ENCODE measurements at places on chromosomes 4 and X.

- DNase-seq: no peak
These were observed 651.8 kb downstream of the C4orf33 start for GRCh38 chr4:129747756-129748155.

DNA sequence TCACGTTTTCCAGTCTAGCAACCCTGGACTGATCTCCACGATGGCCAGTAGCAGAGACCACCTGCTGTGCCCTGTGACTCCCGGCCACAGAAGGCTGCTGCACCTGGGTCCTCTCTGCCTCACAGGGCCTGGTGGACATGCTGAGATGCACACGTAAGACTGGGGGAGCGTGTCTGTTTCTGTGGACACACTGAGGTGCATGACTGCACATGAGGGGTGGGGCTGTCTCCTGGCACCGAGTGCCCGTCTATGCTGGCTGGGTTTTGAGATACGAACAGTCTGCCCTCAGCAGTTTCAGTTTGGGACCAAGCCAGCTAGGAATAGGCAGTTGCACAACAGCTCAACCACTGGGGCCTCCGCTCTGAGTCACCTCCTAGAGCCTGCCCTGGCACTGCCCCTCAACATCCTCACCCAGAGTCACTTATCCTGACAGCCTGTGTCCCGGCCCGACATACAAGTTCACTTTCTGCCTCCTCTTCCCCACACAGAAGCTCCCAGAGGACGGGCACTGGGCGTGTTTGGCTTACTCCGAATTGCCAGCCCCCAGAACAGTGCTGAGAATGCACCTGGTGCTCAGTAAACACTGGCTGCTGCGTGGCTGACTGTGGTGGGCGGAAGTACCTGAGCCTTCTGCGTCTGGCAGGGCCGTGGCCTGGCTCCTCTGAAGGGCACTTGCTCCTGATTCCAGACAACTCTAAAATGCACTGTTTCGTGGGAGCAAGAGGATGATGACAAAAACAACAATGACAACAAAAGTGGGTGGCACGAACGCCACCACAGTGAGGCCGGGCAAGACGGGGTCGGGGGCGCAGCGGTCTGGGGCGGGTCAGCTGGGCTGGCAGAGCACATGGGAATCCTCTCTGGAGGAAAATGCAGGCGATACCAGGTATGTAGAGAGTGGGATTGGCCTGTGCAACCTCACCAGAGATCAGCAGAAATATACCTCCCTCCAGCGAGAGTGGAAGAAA is 30.9 kb downstream of the RNF212 start:
- no peak for DNase-seq

DNA sequence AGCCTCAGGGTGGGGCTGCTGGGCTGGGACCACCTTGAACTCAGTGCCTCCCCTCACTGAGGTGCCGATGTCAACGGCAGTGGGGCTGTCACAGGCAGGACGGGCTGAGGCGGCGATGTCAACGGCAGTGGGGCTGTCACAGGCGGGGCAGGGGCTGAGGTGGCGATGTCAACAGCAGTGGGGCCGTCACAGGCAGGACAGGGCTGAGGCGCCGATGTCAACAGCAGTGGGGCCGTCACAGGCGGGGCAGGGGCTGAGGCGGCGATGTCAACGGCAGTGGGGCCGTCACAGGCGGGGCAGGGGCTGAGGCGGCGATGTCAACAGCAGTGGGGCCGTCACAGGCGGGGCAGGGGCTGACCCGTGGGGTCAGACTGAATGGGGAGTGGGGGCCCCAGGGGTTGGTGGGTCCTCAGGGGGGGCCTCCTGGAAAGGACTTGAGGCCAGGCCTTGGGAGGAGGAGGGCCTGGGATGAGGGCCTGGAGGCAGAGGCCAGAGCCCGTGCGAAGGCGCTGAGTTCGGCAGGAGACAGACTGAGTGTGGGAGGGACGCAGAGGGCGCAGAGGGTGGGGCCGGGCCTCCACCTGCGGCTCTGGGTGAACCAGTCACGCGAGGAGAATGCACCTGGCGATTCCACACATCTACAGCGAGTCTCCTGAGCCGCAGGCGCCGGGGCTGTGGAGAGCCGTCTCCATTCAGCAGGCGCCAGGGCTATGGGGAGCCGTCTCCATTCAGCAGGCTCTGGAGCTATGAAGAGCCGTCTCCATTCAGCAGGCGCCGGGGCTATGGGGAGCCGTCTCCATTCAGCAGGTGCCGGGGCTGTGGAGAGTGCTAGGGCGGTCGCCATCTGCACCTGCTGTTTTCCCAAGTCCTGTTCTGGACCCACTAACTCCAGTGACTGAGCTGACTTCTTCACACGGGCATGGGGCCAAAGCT is 22.9 kb downstream of the ATP5ME start:
- DNase-seq: no peak

- DNase-seq: peak; percentile 6
These were observed 733.3 kb downstream of the RPA4 start for GRCh38 chrX:97616883-97617530.

DNA sequence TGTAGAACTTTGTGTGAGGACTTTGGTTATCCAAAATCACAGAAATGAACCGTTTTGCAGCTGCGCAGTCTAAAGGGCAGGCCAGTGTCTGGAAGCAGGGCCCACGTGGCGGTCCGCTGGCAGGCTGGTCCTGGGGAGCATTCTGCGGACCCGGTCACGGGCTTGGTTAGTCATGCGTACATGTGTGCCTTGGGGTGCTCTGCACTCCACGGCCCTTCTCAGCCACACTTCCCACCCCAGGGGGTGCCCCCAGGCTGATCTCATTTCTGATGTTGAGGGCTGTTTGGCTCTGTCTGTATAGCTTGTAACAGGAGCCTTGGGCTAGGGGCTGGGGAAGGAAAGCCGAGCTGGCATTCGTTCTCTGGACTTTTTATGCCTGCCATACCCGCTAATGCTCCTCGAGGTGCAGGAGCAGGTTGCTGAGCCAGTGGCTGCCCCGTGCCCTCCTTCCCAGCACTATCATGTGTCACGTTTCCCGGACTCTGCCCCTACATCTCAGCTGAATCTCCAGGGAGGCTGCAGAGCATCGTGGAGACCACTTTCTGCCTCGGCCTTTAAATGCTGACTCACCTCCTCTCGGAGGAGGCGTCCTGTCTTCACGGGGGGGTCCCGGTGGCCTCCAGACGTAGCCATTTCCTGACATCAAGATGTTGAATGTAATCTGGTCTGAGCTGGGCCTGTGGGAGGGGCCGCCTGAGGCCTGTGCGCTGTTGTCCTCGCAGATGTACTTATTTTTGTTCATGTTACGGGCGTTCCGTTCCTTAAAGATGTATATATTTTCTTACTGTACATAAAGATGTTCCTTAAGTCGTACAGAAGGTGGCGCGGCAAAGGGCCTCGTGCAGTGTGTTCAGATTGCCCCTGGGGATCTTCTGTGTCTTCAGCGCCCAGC is 11.4 kb upstream of the TADA2B start:
- DNase-seq: no peak

DNA sequence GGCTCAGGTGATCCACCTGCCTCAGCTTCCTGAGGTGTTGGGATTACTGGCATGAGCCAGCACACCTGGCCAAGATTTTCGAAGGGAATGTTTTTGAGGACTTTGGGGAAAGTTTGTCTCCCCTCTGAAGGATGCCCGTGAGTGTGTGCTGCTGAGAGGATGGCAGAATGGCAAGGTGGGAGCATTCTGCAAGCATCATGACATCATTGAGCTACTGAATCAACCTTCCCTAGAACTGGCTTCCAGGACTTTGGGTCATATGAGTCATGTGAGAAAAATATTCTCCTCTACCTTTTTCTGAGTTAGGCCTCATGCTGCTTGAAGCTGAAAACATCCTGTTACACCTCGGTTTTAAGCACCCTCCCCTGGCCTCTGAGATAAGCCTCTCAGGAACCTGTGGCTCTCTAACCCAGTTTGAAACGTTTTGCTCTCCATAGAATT is 31.0 kb downstream of the TMEM131L start:
- DNase-seq: no peak

Data from GM20000 (cell line).